ENCODE measurements at places on chromosomes 16 and 17.
A peak's percentile ranks its signal among the peaks of the same experiment; 100 is the strongest.

DNA sequence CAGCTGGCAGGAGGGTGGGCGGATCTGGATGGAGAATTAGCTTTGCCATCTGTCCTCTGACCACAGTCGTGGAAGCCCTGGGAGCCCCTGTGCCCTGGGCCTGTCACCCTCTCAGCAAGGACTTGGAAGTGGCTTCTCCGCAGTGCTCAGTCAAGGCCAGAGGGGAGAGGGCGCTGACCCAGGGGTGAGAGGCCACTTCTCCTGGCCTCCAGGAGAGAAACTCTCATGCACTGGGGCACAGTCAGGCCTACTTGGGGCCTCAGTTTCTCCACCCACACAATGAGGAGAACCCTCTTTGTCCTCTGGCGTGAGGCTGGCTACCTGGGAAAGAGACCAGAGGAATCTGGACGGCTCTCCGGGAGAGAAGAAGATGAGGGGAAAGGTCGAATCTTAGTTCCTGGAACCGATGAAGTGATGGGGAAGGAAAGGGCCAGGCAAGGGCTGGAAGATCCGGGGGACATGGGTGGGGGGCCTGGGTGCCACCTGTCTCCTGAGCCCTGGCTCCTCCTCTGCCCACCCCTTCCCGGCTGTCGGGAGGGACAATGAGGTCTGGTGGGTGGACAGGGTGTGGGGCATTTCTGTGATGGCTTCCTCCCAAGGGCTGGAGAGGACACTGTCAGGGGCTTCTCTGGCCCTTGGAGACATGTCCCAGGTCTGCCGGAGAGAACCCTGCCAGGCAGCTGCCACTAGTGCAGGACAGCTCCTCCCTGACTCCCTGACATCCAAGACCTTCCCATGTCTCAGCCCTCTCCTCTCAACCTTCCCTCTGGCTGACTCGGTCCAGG is 9.0 kb upstream of the ARHGAP27 start:
- no peak for DNase-seq

DNA sequence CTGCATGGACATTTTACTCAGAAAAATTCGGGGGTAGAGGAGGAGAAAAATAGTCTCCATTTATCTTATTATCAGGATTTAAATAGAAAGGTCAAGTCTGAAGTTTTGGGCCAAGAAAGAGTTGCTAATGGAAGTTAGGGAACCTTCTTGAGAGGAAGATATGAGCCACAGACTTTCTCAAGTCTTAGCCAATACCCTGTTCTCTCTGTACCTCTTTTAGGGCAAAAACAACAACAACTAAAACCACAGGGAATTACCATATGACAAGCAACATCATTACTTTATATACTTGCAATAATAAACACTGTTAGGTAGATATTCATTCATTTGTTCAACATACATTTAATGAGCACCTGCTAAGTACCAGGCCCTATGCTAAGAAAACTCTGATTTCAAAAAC is 282.2 kb upstream of the CDH5 start:
- DNase-seq, result peak; percentile 6

DNA sequence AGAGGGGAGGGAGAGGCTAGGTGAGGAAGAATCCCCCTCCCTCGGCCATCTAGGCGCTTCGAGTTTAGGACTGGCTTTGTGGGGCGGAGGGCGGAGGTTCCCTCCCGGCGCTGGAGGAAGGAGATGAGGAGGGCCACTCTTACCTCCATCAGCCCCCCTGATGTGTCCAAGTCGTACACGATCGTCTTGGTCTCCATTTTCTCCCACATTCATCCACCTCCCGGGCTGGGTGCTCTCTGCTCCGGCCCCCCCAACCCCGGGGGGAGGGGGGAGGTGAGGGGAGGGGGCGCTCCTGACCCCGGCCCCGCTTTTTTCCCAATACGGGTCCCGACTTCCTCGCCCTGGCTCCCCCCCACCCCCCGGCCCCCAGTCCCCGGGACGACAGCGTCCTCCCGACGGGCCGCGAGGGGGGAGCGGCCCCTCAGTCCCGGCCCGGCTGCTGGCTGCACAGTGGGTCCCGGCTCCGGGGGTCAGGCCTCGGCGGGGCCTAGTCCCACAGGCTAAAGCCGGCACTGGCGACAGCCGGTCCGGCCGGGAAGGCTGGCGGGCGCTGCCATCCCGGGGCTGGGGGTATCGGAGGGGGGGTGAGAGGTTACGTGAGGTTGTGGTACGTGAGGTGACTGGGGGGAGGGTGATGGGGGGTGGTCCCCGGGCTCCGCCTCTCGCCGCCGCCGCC is 428 bp downstream of the PHF12 start:
- DNase-seq, result no peak

GRCh38 chr16:66254751-66255150 is 111.7 kb upstream of the CDH5 start:
- DNase-seq, result peak; percentile 30

DNA sequence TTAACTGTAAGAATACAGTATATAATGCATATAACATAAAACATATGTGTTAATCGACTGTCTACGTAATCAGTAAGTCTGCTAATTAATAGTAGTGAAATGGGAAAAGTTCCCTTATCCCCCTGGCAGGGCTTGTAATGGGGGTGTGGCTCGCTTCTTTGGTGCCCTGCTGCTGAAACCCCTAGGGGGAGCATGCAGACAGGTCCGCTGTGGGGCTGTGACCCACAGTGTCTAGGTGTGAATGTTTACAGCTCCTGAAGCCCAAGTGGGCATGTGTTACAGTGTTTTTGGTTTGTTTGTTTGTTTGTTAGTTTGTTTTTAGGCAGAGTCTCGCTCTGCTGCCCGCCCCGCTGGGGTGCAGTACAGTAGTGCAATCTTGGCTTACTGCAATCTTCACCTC is 495.7 kb downstream of the SHISA9 start:
- DNase-seq, result no peak

- DNase-seq, result no peak
These were observed 864.0 kb downstream of the KCNJ2 start for GRCh38 chr17:71033336-71033735.

Data from HFFc6 (cell line).